ENCODE measurements at places on chromosomes 2 and 18.

- no peak for DNase-seq
Measured at GRCh38 chr18:42030586-42031182, 75.7 kb downstream of the PIK3C3 start.

DNA sequence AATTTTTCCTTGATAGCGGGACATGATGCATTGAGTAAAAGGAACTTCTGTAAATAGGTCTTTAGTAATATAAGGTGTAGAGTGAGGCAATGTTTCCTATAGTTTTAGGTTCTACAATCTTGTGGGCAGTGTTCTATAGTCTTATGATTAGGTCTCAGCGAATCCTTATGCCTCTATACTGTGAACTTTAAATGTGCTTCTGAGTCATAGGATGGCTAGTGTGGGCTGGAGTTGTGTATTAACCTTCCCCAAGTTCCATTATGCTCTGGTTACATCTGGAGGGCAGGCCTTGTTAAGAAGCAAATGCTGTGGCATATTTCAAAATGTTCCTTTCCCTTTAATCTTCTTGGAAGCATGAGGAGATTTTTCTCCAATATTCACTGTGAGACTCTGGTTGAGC, 73.5 kb downstream of the ROCK2 start:
- no peak for DNase-seq

DNA sequence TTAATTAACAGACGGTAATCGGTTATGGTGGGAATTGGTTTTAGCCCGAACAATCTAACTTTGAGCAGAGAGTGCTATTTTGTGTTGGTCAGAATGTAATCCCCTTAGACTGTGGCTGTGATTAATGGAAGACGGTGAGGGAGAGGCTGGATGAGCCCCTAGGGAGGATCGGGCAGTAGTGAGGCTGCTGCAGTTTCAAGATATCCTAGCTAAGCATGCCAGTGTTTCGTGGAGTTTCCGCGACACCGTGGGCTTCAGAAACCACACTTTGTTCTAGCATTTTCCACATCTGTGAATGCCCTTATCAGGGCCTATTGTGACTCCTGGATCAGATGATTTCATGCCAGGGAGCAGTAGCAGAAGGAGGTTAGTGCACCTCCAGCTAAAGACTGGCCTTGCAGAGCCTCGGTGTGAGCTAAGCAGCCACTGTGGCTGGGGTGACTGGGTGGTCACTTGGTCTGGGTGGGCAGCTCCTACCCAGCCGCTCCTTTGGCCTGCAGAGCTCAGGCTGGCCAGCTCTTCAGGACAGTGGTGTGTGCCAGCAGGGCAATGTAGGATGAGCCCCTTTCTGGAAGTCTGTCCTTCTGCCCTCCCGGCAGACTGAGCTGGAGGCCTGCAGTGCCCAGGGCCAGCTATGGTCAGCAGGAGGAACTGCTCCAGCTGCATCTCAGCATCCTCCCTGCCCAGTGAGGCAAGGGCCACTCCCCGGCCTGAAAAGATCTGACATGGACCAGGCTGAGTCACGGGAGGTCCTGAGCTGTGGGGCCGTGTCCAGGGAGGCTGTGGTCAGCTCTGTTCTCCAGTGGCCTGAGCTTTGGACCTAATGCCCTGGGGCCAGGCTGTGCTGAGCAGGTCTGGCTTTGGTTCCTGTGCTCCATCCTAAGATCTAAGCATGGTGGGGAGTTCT, 142.6 kb upstream of the GPC1 start:
- DNase-seq: no peak

DNA sequence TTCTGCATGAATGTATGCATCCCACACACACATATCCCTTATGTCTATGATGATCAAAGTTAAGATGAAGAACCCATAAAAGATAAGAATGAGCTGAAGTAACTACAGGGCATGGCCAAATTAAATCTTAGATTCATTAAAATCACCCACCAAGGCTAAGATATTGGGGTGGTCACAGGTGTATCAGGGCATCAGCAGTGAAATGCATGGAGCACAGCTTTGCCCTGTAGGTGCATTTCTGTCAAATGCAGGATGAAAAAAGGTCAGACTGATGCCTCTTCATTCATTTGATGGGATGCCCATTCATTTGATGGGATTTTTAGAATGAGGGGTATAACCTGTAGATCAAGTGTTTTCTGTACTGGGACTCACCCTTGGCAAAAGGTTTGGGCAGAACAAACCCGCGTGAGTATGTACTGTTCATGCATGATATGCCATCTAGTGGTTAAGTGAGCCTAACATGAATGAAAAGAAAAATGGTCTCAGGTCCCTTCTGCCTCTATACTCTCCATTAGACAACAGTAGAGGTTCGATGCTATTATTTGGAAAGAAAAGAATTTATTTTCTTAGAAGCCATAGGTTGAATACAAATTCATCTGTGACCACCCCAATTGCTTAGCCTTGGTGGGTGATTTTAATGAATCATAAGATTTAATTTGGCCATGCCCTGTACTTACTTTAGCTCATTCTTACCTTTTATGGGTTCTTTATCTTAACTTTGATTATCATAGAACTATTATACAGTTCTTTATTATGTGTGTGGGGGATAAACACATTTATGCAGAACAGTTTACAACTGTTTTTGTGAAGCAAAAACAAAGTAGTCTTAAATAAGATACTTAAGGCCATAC, 43.2 kb upstream of the NOSTRIN start:
- DNase-seq: no peak

Data from bone marrow (tissue), 2 donors.